ENCODE measurements at places on chromosomes 12 and 14.

DNA sequence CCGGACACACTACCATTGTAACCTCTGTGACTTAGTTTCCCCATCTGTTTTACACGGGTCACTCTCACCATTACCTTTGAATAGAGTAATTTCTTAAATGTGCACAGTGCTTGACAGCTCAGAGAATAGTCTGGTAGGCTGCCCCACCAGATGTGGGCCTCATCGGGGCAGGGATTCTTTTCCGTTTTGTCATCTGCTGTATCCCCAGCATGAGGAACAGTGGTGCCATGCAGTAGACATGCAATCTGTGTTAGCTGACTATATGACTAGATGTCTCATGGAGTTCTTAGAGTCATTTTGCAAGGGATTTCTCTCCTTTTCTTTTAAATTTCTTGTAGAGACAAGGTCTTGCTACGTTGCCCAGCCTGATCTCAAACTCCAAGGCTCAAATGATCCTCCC is 44.9 kb upstream of the PLEKHG3 start:
- no peak for DNase-seq

- no peak for DNase-seq
Observed at GRCh38 chr12:6163416-6164060, 36.7 kb upstream of the CD9 start.

- DNase-seq = no peak
Observed at GRCh38 chr12:126051611-126052107, 986.4 kb downstream of the AACS start.

- no peak for DNase-seq
Observed at GRCh38 chr14:30375296-30375892, 183.6 kb upstream of the G2E3 start.

GRCh38 chr12:43282106-43282505 is 269.9 kb downstream of the ADAMTS20 start:
- DNase-seq = no peak

GRCh38 chr14:91228112-91229004 is 16.1 kb downstream of the GPR68 start:
- no peak for DNase-seq

DNA sequence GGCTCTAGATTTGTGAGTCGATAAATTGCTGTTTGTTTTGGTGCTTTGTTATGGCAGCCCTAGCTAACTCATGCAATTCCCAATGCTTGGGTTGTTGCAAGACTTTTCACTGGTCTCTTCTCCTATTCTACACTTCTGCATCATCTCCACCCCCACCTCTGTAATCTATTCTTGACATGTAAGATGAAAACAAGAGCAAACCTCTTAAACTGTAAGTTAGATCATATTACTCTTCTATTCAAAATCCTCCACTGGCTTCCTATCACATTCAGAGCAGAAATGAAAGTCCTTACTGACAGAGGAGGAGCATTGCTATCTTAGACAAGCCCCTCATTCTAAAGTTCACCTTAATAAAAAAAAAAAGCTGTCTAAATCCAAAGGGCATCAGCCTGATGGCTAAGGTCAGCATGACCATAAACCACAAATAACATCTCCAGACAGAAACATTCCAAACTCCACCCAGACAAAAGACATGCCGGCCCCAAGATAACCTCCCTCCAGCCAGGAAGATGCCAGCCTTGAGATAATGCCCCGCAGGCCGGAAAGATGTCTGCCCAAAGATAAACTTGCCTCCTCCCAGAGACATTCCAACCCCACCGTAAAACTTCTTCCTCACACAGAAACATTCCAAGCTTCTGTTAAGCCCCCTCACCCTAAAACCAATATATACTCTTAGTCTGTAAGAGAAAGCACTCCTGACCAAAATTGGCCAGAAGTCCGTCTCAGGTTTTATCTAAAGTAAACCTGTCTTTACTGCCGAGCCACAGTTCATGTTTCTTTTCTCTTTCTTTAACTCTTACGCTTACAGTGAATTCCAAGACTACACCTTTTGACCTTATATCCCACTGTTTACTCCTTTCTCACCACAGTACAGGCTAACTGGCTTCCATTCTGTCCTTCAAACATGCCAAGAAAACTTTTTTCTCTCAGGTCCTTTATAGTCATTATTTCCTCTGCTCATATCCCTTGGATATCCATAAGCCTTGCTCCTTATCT is 308.9 kb downstream of the KCNH5 start:
- no peak for DNase-seq

- DNase-seq = no peak
Observed at GRCh38 chr14:79656496-79656895, 554.8 kb downstream of the DIO2 start.

DNA sequence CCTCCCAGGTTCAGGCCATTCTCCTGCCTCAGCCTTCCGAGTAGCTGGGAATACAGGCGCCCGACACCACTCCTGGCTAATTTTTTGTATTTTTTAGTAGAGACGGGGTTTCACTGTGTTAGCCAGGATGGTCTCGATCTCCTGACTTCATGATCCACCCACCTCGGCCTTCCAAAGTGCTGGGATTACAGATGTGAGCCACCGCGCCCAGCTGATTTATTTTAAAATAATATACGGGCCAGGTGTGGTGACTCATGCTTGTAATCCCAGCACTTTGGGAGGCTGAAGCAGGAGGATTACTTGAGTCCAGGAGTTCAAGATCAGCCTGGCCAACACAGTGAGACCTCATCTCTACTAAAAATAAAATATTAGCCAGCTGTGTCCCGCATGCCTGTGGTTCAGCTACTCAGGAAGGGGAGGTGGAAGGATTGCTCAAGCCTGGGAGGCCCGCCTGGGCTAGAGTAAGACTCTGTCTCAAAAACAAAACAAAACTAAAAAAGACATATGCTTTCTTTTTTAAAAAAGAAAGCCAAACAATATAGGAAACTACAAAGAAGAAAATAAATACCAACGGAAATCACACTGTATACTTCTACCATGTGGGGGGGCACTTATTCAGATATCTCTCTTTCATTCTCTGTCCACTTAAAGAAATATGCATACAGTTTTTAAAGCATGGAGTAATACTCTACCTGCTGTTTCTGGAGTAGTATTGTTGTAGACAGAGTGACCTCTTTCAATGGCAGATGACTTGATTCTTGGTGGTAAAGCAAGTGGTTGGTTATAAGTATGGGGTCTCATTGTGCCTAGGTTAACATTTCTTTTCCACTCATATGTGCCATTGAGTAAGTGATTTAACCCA is 930 bp upstream of the MIA2 start:
- DNase-seq = peak; percentile 34

- DNase-seq = peak; percentile 5
Observed at GRCh38 chr14:71803539-71804260, 128.5 kb upstream of the RGS6 start.

- DNase-seq = no peak
Observed at GRCh38 chr14:24181371-24182077, 7.1 kb downstream of the IPO4 start.

- no peak for DNase-seq
Observed at GRCh38 chr14:93858896-93859295, 68.2 kb upstream of the FAM181A start.

DNA sequence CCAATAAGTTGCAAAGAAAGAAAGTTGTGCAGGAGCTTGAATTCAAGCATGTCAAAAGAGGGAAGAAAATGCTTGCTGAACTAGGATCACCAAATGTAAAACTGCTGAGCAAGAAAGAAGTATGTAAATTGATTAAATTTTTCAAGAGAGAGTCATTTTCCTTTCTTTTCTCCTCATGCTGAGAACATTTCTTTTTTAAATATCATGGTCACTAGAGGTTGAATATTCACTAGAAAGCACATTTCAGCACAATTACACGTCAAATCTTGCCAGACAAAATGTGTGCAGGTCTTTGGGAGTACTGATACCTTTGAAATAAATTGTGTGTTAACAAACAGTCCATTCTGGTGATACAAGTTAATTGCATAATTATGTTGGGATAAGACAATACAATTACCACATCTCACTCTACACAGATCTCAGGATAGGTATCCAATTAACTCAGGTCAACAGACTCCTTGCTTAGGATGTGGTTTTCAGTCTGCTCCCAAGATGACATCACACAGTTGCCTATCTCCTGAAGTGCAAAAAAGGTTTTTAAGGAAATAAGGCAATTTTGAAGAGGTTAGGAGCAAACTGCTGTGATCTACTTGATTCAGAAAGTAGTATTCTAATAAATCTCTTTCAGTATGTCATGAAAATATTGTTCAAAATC is 862.2 kb downstream of the RPS29 start:
- DNase-seq = no peak

DNA sequence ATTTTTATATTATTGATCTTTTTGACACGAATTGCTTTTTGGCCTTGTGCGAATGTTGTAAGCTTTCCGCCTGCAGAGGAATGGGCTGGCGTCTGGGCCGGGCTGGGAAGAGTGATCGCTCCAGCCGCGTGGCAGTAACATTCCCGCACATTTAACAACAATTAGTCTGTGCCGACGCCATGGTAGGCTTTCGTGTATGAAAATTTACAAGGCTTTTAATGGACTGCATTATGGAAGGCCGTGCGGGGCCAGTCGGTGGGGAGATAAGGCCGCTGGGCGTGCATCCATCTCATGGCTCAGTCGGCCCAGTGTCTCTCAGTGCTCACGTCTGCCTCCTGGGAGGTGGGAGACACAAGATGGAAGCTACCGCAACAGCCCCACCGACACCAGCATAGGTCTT is 142.2 kb downstream of the PHETA1 start:
- no peak for DNase-seq

- no peak for DNase-seq
Observed at GRCh38 chr12:102542816-102543440, 62.6 kb upstream of the IGF1 start.

DNA sequence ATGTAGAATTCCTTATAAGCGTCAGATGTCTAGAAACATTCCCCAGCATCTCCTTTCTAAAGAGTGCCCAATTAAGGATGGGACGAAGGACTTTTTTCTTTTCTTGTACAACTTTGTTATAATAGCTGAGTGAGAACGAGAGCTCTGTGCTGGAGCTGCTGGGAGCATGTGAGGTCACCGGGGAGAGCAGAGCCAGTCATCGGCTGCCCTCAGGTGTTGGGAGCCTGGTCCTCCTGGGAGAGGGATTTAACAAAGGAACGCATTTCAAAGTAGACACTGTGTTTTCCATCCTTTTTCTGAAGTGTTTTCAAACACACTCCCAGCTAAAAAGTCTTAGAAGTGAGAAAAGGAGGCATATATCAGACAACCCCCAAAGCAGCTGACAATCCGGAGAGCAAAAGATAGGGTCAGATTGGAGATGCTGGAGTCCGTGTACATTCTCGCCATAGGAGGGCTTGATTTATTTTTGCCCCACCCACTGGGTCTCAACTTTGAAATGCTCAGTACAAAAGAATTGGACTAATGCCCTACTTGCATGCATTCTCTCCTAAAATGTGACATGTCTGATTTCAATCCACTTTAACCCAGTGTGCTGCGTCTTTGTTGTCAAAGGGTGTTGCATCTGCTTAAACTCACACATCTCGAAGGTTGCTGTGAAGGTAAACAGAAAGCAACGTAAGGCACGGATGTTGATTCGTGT is 50.8 kb upstream of the PIWIL1 start:
- no peak for DNase-seq

DNA sequence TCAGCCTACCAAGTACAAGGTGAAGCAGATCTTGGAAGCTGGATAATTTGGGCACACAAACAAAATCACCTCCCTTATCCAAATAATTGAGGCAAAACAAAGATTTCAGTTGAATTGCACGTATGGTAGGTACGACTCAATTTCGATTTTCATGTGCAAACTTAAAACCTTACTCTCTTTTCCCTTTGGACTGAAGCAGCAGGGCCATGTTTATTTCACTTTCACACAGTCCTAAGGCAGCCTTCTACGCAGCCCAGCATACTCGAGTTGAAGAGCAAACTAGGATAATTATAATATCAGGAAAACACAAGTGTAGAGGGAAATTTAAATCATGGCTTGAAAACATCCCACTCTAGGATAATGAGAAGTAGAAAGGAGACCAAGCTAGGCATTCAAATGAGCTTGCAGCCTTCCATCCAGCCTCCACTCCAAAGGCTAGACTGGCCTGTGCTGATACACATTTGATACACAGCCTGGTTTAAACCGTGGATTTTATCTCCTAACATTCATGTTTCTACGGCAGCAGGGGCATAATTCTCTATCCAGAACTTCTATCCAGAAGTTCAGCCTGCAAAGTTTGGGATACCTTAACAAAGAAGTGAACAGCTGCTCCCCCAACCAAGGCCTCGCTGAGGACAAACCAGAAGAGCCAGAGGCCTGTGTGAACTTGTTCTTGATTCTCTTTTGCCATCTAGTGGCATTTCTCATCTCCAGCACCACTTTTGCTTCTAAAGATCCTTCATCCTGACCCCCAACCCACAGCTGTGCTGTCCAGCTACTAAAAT is 2.4 kb upstream of the RNASE7 start:
- DNase-seq = peak; percentile 29

- DNase-seq = no peak
Observed at GRCh38 chr12:31736472-31736871, 7.7 kb upstream of the AMN1 start.

DNA sequence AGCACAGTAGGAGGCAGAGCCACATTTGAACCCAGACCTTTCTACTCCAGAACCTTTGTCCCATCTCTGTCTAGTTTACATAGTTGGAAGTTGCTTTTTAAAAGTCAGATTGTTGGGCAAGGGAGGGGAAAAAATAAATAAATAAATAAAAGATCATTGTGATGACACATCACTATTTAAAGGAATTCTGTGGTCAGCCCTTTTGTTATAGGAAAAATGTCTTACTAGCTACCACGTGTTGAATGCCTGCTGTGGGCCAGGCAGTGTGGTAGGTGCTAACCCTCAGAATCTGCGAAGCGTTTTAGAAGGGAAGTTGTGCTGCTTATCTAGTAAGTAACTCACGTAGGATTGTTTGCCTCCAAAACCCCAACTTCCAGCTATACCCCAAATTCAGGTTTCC is 62.3 kb downstream of the BHLHE41 start:
- no peak for DNase-seq

- no peak for DNase-seq
Observed at GRCh38 chr12:26750531-26751175, 82.3 kb downstream of the ITPR2 start.

GRCh38 chr14:35433826-35434225 is 29.3 kb upstream of the NFKBIA start:
- no peak for DNase-seq

- no peak for DNase-seq
Observed at GRCh38 chr12:120342175-120343038, 14.8 kb upstream of the PLA2G1B start.

DNA sequence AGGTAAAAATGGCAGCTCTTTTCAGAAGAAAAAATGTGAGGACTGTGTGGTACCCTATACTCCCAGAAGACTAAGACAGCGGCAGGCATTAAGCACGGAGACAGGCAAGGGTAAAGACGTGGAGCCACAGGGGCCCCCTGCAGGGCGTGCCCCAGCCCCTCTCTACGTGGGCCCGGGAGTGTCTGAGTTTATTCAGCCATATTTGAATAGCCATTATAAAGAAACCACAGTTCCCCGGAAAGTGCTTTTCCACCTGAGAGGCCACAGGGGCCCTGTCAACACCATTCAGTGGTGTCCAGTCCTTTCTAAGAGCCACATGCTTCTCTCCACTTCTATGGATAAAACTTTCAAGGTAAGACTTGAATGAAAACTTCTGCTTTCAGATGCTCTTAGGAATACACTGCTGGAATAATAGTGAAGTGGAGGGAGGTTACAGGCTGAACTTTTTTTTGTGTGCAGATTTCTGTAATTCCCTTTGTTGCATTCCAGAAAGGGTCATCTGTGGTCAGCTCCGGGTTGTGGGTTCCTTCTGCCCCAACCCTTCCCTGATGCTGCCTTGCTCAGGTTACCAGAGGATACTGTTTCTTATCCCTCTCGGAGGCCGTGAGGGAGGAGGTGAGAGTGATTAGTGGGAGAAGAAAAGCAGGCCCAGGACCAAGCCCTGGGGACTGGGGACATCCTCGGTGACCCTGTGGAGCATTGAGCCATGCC is 58.4 kb downstream of the SLC25A47 start:
- DNase-seq = no peak

- no peak for DNase-seq
Observed at GRCh38 chr12:31508436-31509150, 82.3 kb downstream of the DENND5B start.

Data from AG04449 (cell line).